Activated T-helper 9 cell treated with anti-CD3 and anti-CD28 coated beads, Interleukin-2, amount 50 U/mL, for 16 hours (primary cell): ENCODE measurements at places on chromosomes 2 and 18.
A peak's percentile ranks its signal among the peaks of the same experiment; 100 is the strongest.

DNA sequence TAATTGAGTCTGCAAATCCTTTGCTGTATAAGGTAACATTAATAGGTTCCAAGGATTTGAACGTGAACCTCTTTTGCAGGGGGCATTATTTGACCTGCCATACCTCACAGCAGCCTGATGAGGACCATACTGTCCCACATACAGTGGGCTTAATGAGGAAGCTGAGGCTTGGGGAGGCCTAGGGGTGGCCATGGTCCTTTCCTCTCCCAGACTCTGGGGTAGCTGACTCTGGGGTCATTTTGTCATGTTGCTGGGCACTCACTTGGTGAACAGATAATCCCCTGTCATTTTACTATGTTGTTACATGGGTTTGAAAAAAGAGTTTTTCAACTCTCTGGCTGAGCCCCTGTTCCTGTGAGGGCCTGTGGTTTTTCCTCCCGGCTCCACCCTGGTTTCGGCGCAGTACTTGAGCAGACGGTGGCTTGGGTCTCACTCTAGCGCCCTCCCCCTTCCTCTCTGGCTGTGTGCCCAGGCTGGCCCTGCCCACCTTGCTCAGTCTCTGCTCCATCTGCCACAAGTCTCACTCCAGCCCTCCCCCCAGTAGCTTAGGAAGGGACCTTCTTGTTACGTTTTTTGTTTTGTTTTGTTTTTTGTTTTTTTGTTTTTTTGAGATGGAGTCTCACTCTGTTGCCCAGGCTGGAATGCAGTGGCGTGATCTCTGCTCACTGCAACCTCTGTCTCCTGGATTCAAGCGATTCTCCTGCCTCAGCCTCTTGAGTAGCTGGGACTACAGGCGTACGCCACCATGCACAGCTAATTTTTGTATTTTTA lies 21.0 kb downstream of the INPP4A start:
- peak; percentile 50 for DNase-seq

DNA sequence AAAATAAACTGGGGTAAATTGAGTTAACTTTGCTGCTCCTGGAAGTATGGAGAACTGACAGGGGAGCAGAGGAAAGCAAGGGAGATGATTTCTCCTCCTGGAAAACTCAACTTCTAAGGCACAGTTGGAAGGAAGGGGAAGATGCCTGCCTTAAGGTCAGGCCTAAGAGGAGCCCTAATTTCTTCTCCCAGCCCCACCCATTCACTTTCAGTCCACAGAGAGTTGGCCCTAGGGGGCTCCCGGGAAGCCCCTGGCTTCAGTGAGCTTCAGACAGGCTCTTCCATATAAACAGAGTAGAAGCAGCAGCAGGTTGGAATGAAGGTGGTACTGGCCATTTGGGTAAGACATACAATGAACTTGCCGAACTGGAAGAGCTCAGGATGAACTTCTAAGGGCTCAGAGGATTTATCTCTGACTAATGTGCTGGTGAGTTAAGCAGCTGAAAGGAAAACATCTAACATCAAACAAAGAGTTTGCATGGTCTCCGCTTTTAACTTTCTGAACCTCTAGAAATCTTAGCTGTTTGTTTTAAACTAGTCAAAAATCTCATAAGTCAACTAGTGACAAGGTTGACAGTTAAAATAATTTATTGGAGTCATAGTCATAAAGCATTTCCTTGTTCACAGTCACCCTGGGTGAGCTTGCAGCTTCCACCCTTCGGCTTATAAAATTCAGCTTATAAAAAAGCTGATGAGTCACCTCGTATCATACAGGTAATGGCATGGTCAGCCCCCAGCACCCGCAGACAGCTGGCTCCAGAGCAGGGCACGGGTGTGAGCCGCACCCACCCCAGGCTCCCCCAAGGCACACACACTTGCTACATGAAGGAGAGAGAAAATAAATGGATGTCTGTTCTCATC lies 9.8 kb downstream of the MALL start:
- DNase-seq, result no peak

DNA sequence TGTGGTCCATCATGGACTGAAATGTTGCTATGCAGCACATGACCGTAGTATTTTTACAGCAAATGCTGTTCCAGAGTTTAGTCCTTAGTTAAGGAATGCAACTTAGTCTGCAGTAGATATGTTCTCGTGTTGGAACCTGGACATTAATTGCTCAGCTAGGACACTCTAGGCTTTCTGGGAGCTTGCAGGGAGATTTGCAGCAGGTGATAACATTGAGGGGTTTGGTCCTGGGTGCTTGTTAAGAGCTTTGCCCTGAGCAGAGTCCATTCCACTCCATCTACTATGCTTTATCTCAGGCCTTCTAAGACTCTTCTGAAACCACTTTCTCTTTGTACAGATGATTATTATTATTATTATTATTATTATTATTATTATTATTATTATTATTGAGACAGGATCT lies 27.1 kb downstream of the DRC1 start:
- no peak for DNase-seq

GRCh38 chr2:45171136-45171501 lies 161.9 kb upstream of the SIX2 start:
- DNase-seq, result no peak

DNA sequence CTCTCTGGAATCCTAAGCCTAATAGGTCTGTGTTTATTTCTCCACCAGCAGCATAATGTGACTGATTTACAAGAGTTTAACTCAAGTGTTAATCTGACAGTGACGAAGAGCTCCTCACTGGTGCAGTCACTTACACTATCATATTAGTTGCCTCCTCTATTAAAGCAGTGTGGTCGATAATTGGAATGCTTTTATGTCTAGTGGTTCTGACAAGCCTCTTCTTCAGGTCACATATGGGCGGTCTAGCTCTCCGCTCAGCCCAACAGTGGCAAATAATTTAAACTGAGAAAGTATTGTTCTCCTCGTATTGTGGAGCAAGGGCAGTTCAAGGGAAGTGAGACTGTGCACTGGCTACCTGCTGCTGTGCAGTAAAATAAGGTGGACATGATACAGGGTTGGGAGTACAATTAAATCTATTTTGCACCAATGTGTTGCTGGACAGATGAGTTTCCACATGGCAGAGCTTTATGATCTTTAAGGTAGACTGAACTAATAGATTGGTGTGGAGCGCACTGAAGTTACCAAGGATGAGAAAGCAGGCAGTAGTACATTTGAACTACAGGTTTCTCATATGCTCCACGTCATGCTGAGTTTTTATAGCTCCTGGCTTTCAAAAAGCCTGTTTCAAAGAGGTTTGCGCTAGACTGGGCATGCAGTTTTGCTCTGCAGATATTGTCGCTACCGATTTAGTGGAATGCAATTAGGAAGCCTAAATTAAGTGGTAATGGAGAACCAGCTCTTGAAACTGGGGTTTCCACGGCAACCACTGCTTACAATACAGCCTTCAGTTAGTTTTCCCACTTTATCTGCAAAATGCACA lies 151.7 kb upstream of the POU3F3 start:
- DNase-seq, result no peak

GRCh38 chr18:24936691-24937090 lies 415.3 kb downstream of the ZNF521 start:
- no peak for DNase-seq

- DNase-seq, result no peak
Observed at GRCh38 chr18:50432915-50433314, 58.1 kb downstream of the SKA1 start.

GRCh38 chr2:165141601-165142354 lies 62.1 kb downstream of the SCN3A start:
- DNase-seq, result no peak

GRCh38 chr2:45607701-45608100 lies 3.4 kb downstream of the SRBD1 start:
- no peak for DNase-seq

GRCh38 chr2:211423018-211423417 lies 866.6 kb downstream of the CPS1 start:
- no peak for DNase-seq

DNA sequence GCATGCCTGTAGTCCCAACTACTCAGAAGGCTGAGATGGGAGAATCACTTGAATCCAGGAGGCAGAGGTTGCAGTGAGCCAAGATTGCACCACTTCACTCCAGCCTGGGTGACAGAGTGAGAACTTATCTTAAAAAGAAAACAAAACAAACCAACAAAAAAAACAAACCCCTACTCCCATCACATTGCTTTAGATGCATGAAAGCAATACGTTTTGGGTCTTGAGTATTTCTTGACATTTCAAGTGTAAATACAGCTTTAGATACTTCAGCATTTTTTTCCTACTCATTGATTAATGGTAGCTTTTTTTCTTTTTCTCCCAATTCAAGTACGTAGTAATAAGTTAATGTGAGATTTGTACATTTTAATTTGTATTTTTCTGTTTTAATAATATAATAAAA lies 20.3 kb downstream of the RASGRP3 start:
- DNase-seq, result no peak

DNA sequence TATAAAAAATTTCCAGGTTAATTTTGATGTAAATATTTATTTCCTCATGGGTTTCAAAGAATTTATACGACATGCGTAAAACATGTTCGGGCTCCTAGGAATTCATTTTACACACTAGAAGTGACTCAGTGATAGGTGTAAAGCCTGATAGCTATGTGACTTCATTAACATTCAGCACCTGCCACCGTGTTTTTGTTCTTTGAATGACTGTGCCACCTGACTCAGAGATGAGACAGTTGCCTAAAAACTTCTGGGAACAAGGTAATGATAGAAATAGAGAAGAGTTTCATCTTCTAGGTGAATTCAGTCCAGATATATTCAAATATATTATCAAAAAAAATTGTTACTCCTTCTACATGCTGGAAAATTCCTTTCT lies 10.0 kb downstream of the IL1R2 start:
- no peak for DNase-seq

DNA sequence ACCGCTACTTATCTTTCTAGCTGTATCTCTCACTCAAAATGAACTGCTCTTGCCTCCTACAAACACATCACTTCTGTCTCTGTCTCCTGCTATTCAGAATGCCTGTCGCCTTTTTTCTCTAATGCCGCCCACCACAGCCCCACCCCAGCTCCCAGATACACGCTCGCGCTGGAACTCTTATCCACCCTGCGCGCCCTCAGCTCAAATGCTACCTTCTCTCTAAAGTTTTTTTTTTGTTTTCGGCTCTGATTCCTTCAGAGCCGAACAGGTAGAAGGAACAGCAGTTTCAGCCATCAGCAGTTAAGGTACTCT lies 3.9 kb upstream of the SOS1 start:
- no peak for DNase-seq

DNA sequence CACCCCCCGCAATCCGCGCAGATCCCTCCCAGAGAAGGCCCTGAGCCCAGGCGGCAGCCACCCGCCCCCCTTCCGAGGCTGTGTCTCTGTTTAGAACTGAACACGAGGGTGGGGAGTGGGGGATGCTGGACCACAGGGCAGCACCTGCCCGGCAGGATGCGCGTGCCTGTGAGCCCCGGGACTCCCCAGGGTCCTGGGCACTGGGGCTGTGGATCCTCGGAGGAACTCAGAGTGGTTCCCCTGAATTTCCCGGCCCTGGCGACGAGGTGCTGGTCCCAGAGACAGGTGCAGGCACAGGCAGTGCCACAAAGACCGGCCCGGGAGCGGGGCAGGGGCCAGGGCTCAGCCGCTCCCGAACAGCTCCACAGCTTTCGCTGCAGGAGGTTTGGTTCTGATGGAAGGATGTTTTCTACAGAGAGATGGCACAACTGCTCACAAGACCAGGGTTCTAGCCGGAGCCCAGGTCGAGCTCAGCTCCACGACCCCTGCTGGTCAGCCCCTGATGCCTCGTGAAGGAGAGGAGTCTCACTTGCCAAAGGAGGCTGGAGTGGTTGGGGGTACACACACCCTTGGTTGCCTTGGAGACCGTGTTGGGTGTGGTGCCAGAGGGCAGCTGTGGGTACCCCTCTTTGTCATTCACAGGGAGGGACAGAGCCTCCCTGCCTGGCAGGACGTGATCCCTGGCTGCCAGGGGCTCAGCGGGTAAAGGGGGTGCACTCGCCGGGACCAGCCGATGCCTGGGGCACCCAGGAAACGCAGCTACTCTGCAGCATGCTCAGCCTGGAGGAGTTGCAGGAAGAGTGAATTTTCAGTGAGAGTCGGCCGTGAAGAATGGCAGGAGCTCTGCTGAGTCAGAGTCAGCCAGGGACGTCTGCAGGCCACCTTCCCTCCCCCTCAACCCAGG lies 4.4 kb upstream of the NEU4 start:
- DNase-seq, result no peak

DNA sequence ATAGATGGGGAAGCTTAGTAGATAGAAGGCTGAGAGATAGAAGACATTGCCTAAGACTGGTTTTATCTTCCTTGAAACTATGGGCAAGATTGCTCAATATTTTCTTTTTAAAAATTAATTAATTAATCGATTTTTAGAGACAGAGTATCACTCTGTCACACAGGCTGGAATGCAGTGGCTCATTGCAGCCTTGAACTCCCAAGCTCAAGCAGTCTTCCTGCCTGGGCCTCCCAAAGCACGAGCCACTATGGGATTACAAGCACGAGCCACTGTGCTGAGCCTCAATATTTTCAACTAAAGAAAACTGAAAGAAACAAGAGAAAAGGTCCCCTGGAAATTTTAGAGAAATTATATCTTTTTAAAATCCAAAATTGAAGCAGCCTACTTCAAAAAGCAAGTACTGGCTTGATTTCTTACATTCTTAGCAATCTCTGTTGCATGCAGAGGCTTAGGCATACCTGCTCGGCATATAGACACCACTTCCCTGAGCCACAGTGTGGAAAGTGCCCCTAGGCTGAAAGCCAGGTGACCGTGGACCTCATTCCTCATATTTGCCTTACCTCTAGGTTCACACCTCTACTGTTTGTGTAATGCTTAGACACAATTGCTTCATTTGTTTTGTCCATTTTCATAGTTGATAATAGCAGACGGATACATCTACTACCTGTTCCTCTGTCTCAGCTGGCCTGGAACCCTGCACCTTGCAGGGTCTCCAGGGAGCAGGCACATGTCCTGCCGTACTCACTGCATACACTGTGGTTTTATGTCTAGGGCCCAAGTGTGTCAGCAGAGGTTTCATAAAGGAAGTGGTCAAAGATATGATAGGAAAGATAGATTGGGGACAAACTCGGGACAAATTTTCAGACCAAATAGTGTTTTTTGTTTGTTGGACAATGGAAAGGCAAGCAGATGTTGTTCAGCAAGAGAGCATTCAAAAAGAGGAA lies 166.5 kb upstream of the ALPP start:
- no peak for DNase-seq

DNA sequence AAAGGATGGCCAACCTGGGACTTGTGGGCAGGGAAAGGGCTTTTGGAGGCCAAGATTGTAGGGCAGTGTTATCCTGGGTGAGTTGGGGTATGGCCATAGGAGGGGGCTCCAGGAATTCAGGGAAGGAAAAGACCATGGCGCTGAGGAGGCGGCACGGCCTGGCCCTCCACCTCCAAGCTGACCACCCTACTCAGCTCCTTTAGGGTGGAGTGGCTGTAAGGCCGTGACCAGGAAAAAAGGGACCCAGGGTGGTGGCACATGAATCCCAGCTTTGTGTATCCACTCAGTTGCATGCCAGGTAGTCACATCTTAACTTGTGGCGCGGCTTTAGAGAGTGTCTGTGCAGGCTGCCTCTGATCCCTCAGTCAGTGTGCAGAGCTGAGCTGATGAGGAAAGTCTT lies 168.1 kb downstream of the AGAP1 start:
- DNase-seq, result no peak

DNA sequence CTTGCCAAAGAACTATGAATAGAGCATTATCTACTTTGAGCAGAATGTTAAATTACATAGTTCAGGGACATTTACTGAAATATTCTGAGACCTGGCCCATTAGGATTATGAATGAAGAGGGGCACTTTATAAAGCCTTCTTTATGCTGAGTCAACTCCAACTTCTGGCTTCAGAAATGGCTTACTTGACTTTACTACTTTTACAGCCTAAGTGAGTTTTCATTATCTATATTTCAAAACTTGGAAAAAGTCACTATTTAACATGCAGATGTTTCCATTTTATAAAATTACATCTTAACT lies 37.7 kb downstream of the SESTD1 start:
- DNase-seq, result no peak
